ENCODE measurements at places on chromosomes 5 and 9.

GRCh38 chr5:1462358-1462757 lies 17.1 kb upstream of the SLC6A3 start:
- DNase-seq: no peak

DNA sequence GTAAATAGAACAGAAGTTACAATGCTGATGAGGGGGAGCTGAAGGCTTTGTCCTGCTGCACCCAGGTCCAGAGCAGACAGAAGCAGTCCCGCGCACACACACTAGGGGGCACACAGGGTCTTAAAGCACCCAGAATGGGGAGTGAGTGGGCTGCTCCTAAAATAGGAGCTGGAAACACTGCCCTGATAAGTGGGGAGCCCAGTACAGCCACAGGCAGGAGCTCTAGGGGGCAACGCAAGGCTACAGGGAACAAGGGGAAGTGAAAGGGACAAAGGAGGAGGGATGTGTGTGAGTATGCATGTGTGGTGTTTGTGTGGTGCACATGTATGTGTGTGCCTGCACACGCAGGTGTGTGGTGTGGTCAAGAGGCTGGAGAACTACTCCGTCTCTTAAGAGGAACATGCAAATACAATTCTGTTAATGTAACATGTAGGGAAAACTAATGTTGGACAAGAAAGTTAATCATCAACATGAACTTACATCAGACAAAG lies 191.5 kb downstream of the ROR2 start:
- peak; percentile 38 for DNase-seq

- peak; percentile 80 for DNase-seq
These were observed 872 bp downstream of the TXNDC15 start for GRCh38 chr5:134874831-134875655.

DNA sequence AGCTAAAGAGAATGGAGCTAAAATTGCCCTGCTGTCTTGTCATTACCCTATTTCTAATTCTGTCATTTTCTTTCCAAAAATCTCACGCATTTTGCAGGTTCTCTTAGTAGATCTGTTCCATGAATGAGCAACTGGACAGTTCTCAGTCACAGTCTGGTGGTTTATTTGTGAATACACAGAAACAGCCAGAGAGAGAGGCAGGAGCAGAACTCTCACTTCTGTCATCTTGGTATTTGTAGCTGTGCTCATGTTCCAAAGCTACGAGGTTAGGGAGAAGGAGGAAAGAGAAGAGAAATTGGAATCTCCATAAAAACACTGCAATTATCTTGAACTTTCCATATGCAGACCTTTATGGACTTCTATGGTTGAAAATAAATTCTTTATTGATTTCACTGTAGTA lies 118.0 kb upstream of the OR13F1 start:
- no peak for DNase-seq

- DNase-seq: no peak
These were observed 75.1 kb upstream of the RUFY1 start for GRCh38 chr5:179475208-179475751.

- DNase-seq: no peak
These were observed 243.0 kb upstream of the SLC24A2 start for GRCh38 chr9:20031836-20032235.

DNA sequence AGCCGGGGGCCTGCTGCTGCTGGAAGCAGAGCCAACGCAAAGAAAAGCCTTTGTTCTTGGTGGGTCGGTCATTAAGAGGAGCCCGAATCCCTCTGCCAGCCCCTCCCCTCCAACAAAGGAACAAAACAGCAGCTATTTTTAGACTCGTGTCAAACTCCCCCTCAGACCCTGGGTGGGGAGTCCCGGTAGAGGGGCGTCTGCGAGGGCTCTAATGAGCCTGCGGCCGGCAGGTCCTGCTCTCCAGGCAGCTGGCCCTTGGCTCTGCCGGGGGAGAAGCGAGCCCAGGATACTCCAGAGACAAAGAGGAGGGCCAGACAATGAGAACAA lies 114.0 kb downstream of the LHX2 start:
- no peak for DNase-seq

- DNase-seq: no peak
These were observed 3.6 kb upstream of the PSMD5 start for GRCh38 chr9:120846251-120846889.

GRCh38 chr5:115298811-115299210 lies 2.4 kb upstream of the CCDC112 start:
- DNase-seq: no peak

- DNase-seq: no peak
These were observed 146.4 kb upstream of the ZNF366 start for GRCh38 chr5:72653586-72653985.

GRCh38 chr5:72840041-72840440 lies 23.6 kb downstream of the TNPO1 start:
- DNase-seq: no peak

DNA sequence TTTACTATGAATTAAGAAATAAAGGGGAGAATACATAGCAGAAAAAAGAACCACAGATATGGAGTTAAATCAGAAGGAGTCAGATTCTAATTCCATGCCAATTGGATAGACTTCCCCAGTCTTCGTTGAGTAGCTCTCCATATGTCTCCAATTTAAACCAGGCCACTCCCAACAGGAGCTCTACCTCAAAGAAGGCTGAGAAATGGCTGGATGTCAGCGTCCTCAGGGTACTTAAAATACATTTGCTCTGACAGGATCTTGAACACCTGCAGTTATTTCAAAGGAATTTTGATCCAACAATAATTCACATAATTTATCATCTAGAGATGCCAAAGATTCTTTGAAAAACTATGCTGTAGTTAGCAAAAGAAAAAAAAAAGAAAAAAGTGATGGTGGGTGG lies 133.9 kb upstream of the FBN2 start:
- DNase-seq: no peak

DNA sequence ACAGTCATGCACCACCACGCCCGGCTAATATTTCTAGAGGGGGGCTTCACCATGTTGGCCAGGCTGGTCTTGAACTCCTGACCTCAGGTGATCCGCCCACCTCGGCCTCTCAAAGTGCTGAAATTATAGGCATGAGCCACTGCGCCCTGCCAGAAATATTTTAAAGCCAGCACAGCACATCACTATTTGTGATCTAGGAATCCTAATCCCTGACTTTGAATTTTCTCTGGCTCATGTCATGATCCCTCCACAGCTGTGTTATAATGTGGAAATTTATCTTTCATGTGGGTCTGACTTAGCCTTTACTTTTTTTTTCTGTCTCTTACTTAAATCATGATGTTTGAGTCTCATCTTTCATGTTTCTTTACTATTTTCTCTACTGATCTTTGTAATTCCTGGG lies 18.7 kb upstream of the ITGA1 start:
- peak; percentile 50 for DNase-seq

DNA sequence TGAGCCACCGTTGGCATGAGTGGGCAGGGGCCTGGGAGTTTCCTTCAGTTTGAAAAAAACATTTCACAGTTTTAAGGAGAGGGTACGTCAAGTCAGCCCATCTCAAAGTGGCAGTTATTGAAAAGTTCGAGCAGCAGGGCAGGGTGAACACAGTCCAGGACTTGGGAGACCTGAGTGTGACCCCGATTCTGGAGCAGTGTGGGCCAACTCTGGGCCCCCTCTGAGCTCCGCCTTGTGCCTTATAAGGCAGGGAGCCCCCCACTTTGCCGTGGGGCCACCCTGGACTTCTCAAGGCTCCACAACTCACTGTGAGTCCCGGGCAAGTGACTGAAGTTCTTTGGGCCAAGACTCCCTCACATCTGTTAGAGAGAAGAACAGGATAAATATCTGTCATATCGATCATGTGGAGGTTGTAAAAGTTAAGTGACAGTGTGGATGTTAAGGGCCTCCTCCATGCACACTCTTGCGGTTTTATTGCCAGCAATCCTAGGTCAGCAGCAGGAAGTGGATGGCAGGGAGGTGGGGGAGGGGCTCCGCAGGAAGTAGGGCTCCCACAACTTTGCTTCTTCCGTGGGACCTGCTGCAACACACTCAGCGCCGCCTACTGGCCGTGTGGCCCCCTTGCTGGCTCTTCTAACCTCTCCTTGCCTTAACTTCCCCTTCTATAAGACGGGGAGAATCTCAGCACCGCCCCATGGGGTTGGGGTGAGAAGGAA lies 38.4 kb downstream of the HRH2 start:
- DNase-seq: no peak

GRCh38 chr9:5698810-5699556 lies 70.1 kb downstream of the RIC1 start:
- no peak for DNase-seq

DNA sequence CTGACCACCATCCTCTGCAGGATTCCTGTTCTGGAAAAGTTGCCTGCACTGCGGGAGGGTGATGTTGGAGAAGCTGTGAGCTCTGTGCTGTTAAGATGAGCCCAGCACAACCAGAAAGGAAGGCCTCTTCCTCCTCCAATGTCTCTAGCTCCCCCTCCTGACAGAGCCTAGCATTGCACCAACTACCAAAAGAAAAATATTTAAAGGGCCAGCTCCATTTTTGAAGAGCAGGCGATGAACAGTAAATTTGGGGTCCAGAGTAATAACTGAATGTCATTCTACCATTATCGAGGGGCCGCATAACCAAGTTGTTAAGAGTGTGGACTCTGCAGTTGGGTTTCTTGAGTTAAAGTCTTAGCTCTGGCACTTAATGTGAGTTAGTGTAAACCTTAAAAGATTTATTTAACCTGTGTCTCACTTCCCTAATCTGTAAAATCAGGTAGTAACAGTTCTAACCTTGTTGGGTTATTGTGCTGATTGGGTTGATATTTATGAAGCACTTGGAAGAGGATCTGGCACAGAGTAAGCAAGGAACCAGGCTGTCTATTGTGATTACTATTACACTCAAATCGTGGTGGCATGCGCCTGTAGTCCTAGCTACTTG lies 3.9 kb downstream of the TEX53 start:
- peak; percentile 74 for DNase-seq

DNA sequence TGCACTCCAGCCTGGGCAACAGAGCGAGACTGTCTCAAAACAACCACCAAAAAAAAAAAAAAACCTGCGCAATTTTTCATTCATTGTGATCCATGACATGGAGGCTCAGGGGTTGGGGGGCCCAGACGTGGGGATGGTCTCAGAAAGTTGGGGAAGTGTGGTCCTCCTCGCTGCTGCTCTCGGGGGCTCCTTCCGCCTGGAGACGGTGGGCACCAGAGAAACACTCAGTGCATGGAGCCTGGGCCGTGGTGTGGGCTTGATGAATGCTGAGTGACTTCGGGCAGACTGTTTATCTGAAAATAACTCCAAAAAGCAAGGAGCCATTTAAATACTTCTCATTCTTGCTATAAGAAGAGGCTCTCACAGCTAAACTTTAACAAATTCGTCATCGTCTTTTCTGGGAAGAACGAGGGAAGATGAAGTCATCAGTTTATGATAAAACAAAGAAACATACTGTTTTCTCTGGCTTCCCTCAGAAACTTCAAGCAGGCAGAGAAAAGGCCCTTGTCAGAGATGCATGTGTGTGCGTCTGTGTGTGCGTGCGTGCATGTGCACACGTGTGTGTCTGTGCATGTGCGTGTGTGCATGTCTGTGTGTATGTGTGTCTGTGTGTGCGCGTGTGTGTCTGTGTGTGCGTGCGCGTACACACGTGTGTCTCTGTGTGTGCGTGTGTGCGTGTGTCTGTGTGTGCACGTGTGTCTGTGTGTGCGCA lies 35.0 kb downstream of the RASGEF1C start:
- DNase-seq: no peak

DNA sequence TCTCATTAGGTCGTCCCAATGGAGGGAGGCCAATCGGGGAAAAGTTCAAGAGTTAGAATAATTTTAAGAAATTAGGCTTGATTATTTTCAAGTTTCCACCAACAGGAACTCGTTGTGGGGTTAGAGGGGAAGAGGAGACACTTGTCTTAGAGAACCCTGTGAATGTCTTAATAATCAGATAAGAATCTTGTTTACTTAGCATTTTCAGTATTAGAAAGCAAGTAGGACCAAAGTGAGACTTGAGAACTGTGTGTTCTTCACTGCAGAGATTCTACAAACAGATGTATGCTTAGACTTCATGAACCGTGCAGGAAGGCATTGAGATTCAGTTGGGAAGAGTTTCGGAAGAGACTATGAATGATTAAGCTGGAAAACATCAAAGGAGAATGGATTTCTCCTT lies 69.0 kb upstream of the HMHB1 start:
- no peak for DNase-seq
